ENCODE measurements at places on chromosomes 7 and 10.
A peak's percentile ranks its signal among the peaks of the same experiment; 100 is the strongest.

DNA sequence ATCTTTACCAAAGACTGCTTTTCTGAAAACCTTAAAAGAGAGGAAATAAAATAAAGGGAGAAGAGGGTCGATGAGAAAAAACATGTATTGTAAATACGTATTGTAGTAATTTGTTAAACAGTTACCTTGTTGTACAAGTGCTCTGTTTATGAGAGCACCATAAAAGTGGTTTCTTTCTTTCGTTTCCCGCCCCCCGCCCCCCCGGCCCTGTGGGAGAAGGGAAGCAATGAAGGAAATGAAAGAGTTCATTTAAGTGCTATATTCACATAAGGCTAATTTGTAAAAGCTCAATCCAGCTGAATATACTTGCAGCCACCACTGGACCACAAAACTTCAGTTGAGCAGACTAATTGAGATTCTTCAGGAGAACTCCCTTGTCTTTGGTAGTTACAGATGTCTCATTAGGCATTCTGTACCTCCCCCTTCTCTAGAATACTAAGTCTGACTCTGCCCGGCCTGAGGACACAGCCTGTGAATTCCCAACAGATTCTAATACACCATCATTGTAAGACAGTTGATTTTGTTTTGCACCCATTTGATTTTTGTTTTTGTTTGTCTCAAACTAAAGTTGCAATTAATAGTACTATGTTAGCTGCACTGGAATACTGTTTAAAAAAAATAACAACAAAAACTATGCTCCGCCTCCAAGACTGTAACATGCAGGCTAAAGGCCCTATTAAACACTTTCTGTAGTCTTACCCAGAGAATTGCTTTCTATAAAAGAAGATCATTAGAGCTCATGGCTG, 124.9 kb downstream of the ARHGAP12 start:
- no peak for DNase-seq

- DNase-seq = no peak
Observed at GRCh38 chr10:31939797-31940708, 11.4 kb upstream of the ARHGAP12 start.

DNA sequence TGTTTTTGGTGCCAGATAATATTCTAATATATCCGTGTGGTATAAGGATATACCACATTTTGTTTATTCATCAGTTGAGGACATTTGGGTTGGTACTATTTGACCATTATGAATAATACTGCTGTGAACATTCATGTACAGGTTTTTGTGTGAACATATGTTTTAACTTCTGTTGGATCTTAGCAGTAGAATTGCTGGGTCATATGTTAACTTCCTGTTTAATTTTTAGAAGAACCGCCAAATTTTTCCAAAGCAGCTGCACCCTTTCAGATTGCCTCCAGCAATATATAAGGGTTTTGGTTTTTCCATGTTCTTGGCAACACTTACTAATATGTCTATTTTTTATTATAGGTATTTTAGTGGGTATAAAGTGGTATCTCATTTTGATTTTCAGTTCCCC, 22.8 kb downstream of the VPS26A start:
- DNase-seq = no peak

DNA sequence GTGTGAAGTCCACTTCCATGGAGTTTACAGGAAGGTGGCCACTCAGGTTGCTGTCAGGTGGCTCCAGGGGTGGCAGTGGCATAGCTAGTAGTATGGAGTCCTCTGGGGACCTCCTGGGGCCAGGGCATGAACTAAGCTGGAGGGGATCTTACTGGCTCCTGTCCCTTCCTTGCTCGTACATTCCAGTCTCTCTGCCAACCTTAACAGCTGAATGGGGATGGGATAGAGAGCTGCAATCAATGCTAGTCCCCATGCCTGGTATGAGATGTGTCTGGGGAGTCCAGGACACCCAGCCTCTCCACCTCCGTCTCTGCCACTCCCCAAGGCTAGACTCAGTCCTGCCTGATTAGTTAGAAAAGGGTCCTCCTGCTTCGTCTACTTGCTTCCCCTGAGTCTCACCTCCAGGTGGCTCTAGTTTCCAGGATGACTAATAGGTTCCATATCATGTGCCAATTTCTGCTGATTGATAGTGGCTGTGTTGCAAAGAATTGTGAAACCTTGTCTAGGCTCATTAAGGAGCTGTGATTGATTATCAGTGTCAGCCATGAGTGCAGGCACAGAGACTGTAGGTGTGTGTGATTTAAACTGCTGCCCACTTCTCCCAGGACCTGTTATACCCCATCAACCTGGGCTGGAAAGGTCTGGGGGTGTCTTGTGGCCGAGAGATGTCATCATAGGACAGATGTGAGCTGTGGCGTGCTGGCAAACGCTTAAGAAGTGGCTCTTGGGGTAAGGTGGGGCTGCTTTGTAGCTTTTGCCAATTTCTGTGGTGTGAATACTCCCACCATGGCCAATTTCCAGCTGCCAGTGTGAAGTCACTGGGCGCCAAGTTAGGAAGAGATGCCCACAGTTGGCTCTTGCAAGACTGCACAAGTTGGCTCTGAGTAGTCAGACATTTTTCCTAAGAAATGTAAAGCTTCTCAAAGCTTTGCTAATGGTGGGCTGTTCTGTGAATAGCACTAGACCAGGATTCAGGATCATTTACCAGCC, 59.8 kb downstream of the COL13A1 start:
- no peak for DNase-seq

DNA sequence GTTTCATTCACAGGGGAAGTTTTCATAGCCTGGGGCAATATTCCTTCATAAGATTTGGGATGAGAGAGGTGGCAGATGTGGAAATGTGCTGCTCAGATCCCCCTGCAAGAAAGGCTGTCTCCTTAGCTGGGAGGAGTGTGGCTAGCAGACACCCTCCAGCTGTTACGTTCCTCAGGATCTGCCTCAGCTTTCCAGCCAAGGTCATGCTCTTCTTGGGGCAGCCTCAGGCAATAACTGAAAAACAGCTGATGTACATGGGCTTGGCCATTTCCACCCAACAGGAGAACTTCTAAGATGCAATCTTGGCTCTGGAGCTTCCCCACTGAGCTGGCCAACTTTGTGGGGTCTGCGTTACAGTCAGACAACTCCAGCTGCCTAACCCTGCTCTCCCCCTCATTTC, 51.3 kb upstream of the SEPTIN7 start:
- no peak for DNase-seq

DNA sequence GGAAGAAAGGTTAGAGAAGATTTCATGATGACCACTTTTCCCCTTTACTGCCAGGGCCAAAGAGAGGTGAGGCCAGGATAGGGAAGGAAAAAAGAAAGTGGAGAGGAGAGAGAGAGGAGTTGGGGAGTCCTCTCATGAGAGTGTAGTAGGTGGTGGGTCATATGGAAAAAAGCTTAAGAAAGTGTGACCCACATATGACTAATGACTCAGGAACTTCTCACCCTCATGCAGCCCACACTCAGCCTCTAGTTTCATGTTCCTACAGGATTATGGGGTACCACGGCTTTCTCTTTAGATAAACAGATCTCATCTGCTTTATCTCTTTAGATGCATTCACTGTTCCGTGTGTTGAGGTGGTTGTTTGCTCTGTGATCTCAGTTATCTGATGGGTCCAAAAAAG, 462.5 kb upstream of the IGFBP3 start:
- no peak for DNase-seq

GRCh38 chr7:129719980-129720732, 108.6 kb downstream of the NRF1 start:
- DNase-seq = no peak

DNA sequence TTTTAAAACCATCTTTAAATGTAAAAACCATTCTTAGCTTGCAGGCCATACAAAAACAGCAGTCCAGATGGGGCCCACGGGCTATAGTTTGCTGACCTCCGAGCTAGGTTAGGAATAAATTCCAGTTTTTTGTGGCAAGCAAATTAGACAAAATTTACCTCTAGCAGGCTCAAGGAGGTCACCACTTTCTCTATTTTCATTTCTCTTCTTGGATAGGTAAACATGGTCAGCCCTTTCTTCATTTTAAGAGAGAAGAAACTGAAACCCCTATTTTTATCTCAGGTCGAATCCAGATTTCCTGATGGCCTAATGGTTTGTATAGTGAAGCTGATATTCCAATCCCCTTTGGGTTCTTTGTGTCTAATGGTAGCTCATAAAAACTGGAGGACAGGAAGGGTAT, 10.7 kb downstream of the IKZF5 start:
- no peak for DNase-seq

DNA sequence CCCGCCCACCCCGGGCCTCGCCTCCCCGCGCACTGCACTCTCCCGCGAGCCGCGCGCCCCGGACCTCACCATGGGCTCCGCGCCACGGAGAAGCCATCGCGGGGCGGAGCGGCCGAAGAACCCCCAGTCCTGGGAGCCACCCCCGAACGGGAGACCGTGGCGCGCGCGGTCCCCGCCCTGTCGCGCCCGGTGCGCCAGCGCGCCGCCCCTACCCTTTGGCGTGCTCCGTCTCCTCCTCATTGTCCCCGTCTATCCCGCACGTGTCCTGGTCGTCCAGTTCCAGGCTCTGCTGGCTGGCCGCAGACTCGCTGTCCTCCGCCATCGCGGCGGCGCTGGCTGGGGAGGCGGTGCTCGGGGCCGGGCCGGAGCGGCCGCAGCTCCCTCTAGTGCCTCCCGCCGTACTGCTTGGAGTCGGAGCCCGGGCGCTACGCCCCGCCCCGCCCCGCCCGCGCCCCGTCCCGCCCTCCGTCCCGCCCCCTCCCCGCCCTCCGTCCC, at the start of gene NMT2:
Gene NMT2, minus strand, starts transcription at position 403 of the 495 bp plus-strand sequence. Its CDS starts 81 bp downstream, at position 322.
- DNase-seq = peak; percentile 41

GRCh38 chr7:7331523-7331922, 149.2 kb downstream of the C1GALT1 start:
- no peak for DNase-seq

GRCh38 chr7:94276795-94277194, 117.9 kb upstream of the COL1A2 start:
- no peak for DNase-seq

DNA sequence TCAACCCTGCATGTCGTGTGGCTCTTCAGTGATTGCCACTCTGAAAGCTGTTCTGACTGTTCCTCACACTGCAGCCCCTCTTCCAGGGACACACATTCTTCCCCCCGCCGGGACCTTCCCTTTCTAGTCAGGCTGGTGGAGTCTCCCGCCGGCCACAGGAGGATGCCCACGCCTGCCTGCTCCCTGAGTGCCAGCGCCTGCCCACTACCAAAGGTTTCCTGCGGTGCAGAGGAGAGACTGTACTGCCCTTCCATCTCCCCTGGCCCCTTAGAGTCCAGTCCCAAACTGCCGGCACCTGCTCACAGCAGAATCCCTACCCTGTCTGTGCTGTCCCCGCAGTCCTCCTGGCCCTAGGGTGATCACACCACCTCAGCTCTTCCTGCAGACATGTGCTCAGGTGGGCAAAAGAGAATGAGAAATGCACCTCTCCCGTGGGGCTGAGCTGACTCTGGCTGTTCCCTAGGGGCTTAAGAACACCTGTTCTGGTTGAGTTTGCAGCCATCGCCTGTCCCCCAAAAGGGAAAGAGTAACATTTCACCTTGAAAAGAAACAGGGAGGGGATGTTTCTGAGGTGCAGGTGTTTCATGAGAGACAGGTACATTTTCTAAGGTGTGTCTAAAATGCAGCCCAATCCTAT, 1.4 kb downstream of the PODXL start:
- DNase-seq = no peak

DNA sequence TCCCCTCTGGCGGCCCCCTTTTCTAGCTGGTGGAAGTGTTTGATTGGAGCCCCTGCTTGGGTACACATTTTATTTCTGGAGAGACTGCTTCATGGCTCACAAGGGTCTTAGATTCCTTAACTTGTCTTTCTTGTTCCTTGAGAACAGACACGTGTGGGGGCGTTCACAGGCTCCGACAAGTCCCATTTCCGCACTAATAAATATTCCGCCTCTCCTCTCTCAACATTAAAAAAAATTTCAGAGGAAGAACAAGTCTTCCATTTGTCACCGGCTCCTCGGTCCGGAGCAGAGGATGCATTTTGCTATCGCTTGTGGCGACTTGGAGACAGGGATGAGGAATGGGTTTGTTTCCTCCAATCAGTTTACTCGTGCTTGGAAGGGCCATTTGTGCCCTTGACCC, 134.0 kb upstream of the PODXL start:
- no peak for DNase-seq

DNA sequence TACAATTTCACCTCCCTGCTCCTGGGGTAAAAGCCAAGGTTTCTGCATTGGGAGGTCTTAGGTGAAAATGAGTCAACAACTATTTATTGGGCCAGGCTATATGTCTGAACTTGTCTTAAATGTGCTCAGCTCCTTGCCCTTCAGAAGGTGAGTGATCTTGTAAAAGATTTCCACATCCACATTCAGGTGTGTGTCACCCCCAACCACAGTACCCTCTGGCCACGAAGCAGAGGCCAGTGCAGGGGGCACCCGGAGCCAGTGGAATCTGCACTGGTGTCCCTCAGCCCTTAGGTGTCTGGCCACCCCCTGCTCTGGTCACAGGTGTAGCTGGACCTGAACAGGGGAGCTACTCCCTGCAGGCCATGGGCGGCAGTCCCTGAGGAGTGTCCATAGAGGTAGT, 198.5 kb downstream of the PAXIP1 start:
- no peak for DNase-seq

DNA sequence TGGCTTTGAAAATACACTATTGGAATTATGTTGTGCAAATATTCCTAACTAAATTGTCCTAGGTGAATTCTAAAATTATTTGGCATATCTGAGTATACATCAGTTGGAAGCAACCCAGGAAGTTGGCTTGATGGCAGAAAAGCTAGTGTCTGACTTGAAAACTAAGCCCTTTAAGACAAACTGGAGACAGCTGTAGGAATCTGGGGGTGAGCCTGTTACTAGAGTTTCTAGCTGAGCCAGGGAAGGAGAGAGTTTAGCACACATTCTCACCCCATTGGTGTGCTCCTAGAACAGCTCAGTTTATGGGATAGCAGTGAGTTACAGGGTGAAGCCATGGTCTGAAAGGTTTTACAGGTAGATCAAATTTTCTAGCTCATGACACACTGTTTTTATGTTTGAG, 210.2 kb upstream of the SLC26A5 start:
- no peak for DNase-seq

DNA sequence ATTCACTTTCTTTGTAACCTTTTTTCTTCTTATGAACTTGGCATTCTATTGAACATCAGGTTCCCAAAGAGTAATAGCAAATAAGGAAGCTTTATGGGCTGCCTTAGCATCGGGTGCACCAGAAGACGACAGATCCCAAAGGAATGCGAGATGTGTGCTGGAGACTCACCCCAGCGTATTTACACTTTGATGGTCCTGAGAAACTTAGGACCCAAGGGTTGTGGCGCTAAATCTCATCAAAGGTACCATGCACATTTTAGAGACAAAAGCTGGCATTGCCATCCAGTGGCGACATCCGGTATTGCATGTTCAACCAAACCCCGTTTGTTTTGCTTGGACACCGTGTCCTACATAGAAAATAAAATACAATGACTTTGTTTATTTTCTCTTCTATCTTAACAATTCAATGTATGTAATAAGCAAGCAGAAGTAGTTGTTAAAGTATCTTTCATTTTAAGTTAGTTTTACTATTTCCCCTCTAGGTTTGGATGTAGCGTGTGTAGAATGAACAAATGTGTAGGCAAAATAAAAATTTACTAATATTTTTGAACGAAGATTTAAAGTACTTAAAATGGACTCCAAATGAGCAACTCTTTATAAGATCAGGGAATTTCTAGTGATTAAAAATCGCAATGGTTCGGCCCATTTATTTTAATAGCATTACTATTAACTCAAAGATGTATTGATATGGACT, 1154.8 kb downstream of the GATA3 start:
- no peak for DNase-seq
